ENCODE measurements at places on chromosomes 16 and 17.

GRCh38 chr16:87487361-87487924 is 5.4 kb downstream of the ZCCHC14 start:
- DNase-seq, result no peak

- no peak for DNase-seq
Measured at GRCh38 chr16:760065-760464, 469 bp upstream of the MSLN start.

DNA sequence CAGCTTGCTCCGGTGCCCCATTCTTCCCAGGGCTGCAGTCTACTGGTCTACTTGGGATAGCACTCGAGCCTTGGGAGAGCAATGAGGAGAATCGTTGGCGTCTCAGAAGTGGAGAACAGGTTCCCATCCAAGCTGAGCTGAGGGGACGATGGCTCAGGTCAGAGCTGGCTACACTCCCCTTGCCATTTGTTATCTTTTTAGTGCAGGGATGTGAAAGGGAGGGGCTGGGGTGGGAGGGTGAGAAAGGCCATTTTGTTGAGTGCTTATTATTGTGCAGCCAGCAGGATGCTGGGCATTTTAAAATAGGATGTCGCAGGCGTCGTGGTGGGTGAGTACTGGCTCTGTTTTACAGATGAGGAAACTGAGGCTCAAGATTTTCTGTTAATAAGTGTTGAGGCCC is 410.8 kb downstream of the SNX29 start:
- no peak for DNase-seq

DNA sequence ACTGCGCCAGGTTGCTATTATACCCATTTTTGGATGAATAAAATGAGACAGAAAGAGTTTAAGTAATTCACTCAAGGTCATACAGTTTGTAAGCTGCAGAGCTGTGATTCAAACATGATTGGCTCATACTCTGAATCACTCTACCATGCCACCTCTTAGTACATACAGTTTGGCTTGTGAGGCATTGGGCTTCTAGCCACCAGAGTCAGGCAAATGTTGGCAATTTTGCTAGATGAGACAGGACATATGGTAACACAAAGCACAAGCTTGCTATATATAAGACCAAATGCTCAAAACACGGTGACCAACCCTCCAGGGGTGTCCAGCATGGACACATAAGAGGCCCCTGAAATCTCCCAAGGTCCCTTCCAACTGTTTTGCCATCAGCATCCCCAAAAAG is 236.0 kb upstream of the IRX5 start:
- no peak for DNase-seq

DNA sequence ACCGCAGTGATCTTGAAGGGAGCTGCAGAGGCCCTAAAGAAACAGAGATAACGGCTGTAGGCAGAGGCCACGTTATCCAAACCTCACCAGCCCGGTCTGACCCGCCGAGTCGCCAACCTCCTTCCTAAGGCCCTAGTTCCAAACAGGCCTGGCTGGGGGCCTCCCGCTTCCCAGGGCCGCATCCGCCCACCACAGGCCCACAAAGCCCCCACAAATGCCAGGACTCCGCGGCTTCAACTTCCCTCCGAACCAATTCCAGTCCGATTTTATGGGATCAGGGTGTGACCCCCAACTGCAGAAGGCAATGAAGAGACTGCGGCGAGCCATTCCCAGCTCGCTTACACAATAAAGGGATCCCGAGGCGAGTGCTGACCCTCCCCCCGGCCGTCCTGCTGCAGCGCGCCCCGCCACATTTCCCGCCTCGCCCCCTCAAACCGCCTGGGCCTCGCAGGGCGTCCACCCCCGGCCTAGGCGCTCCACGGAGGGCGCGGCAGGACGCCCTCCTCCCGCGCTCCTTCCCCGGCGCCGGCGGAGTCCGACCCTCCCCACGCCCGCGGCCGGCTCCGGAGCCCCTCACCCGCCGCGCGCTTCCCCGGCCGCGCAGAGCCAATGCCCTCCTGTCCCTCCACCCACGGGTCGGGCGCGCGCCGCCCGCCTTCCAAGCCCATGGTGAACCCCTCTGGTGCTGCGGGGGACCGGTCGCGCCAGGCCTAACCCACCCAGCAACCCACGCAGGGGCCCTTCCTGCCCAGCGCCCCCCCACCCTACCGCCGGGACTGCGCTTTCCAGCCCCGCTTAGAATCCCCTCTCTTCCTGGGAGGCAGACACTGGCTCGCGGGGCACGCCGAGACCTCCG is 926 bp downstream of the MYH10 start:
- no peak for DNase-seq

DNA sequence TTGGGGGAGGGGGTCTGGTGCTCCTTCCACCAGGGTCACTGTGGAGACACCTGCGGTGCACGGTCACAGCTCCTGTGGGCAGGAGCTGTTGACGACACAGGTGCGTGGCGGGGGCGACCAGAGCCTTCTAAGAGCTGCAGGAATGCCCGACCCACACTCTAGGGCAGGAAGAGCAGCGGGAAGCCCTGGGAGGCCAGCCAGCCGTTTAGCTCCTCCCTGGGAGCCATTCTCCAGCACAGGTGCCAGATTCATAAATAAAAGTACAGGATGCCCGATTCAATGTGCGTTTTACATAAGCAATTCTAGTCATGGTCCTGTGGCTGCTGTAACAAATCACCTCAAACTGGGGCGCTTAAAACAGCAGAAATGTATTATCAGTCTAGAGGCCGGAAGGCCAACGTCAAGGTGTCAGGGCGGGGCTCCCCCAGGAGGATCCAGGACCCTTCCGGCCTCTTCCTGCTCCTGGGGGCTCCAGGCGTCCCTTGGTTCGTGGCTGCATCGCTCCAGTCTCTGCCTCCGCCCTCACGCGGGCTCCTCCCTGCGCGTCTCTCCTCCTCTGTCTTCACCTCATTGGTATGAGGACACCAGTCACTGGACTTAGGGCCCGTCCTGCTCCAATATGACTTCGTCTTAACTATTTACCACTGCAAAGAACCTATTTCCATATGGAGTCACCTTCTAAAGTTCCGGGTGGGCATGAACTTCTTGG is 155.4 kb downstream of the FOXL1 start:
- DNase-seq, result no peak

GRCh38 chr17:68011199-68011665 is 15.0 kb upstream of the C17orf58 start:
- peak; percentile 48 for DNase-seq

GRCh38 chr17:77441130-77441920 is 300.6 kb downstream of the SEC14L1 start:
- DNase-seq, result peak; percentile 58

DNA sequence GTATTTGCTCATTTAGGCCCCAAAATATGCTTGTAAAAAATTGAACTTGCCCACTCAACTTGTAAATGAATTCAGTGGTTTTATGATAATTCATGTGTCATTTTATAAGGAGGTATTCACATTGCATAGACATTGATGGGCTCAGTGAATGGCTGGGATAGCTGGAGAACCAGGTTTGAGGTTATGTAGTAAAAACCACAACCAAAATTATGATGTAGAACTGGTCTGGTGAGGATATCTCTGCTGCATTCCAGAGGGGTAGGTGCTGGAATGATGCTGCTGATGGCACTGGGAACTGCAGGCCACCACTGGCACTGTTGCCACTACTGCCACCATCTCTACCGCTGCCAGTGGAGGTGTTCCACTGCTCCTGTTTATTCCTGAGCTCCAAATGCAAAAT is 21.5 kb upstream of the RABEP1 start:
- no peak for DNase-seq

- DNase-seq, result no peak
Measured at GRCh38 chr17:37674511-37674910, 31.3 kb upstream of the DDX52 start.

DNA sequence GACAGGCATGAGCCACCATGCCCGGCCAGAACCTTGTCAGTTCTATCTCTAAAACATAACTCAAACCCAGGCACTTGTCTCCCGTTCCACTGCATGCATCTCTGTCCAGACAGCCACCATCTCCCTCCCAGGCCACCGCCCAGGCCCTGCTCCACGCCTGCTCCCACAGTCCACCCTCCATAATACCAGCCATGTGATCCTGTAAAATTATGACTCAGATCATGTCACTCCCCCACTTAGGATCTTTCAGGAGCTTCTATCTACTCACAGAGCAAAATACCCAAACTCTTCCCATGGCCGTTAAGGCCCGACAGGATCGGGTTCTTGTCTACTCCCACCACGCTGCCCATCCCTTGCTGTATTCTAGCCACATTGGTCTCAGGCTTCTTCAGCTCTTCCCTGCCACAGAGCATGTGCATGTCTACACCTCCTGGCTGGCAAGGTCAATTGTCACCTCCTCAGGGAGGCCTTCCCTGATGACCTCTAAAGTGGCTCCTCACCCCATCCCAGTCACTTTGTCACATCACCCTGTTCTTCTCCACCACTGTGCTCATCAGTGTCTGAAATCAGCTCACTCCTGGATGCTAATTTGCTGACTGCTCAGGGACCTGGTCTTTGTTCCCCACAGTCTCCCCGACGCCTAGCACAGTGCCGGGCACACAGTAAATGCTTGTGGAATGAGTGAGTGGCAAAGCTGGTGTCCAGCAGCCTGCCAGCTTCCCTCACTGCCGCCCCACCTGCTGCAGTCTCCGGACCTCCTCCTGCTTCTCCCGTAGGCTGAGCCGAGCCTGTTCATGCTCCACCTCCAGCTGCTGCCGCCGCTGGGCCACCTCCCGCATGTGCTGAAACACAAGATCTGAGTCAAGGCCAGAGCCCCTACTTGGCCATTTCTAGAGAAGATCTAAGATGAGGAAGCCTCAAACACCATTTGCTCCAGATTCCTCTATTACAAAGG is 6.7 kb downstream of the TSPOAP1 start:
- no peak for DNase-seq
